Lung (tissue), 17 donors: ENCODE measurements at places on chromosomes 2 and 18.

GRCh38 chr2:19380532-19380931, 22.1 kb upstream of the OSR1 start:
- no peak for DNase-seq

DNA sequence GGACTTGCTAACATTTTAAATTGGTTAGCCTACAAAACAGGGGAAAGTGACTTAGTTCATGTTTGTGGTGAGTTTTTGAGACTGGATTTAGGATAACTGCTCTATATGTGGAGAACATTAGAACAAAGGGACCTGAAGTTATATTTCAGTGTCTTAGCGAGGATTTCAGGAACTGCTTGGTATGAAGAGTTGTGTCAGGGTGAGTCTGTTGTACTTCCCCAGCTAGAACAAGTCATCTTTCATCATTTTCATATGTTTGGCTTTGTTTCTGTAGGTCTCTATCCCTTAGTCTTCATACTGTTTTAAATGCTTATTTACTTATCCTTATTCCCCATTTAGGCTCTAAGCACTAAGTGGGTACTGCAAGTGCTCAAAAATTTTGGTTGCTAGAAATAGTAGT, 41.9 kb downstream of the KCMF1 start:
- no peak for DNase-seq

DNA sequence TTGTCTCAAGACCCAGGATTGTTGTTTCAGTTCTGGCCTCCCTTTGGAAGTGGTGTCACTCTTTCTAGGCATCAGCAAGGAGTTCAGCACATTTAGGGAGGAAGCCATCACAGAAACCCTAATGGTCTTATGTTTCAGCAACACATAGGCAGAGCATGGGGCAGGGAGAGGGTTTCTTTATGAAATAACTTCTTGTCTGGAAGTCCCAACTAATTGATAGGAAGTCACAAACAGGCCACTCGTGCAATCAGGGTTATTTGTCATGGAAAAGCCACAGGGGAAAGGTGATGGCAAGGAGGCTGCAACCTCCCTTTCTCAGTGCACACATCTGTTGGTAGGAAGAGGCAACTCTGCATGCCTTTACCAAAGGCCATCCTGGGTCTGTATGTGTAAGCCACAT, 103.0 kb downstream of the BCL11A start:
- no peak for DNase-seq

DNA sequence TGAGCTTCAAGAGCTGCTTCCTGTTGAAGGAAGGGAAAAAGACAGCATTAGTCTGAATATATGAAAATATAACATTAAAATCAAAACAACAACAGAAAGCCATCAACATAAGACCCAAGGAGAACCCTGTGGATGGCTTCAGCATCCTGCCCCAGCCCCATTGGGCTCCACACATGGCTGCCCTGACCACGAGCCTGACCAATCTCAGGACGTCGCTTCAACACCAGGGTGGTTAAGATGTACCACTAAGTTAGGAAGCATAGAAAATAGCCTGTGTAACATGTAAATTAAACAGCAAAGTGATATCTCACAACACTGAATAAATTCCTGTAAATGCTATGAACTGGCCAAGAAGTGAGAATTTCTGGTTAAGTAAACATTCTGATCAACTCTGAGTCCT, 77.2 kb upstream of the CD226 start:
- DNase-seq: no peak
